Esophagus squamous epithelium (tissue), 5 donors: ENCODE measurements at places on chromosomes 5 and 9. TPM values are rescaled to one million over a fixed set of nuclear protein-coding genes. Genes with fewer than 3 reads are reported as not detected.

SYK gene
- total RNA-seq: 45.5 TPM

TAF11L10 gene
- total RNA-seq: not detected

TAS2R1 gene
- not detected for total RNA-seq

DIMT1 gene
- 25.4 TPM for total RNA-seq

DNA sequence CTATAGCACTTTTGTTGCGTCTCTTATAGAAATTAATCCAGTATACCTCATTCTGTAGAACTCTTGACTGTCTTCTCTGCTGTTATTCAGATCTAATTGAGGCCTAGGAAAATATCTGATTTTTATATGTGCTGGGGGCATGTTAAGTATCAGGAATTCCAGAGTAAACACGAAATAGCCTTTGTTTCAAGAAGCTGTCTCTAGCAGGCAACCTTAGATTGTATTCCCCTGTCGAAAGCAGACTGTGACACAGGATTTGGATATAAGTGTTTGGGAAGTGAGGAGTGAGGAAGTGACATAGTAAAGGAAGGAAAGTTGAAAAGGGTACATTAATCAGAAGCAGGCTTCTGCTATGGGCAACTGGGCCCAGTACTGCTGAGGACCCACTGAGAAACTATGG lies 72.1 kb upstream of the RASA1 start:
- H3K27ac ChIP-seq: no peak overlapping the region
- H3K4me3 ChIP-seq: no peak overlapping the region
- no peak for DNase-seq
- H3K4me1 ChIP-seq: no peaks in the 10 kb centered on the region
- H3K36me3 ChIP-seq: no peaks in the 10 kb centered on the region
- no peaks in the 10 kb centered on the region for H3K27me3 ChIP-seq

DNA sequence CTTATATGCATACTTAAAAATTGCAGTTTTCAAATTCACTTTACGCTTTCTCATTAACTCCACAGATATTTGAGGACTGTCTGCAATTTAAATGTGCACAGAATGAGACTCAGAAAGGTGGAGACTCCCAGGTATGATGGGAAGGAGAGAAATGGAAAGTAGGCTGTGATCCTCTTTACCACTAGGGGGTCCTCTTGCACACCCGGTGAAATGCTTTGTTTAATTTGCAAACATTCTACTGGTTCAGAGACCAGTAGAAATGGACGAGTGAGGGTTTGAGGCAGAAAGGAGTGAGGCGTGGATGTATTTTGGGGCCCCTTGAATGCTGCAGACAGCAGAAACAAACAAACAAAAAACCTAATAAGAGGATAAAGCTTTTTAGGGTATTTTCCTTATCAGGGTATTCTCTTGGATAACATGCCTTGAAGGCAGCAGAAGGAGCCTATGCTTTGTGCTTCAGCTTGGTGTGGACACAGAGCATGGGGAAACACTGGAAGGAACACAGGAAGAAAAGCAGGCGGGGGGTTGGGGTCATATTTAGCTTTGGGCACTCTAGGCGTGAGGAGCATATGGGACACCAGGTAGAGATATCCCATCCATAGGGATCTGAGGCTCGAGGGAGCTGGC lies 410.1 kb downstream of the DMRT2 start:
- no peak overlapping the region for H3K27ac ChIP-seq
- H3K4me3 ChIP-seq: no peak overlapping the region
- peaks cover 3% of the 10 kb centered on the region for H3K4me1 ChIP-seq

FAM200C gene
- total RNA-seq: 1.8 TPM

GRCh38 chr5:96703995-96704394 lies 41.8 kb downstream of the CAST start:
- no peaks in the 10 kb centered on the region for H3K36me3 ChIP-seq
- peak overlapping the region; percentile 97 for H3K27ac ChIP-seq
- H3K4me1 ChIP-seq: peaks cover 9% of the 10 kb centered on the region
- no peak for DNase-seq
- peak overlapping the region; percentile 54 for H3K4me3 ChIP-seq

DNA sequence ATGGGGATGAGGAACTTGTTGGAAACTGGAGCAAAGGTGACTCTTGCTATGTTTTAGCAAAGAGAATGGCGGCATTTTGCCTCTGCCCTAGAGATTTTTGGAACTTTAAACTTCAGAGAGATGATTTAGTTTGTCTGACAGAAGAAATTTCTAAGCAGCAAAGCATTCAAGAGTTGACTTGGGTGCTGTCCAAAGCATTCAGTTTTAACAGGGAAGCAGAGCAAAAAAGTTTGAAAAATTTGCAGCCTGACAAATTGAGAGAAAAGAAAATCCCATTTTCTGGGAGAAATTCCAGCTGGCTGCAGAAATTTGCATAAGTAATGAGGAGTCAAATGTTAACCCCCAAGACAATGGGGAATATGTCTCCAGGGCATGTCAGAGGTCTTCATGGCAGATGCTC lies 682.3 kb upstream of the ST8SIA4 start:
- H3K4me3 ChIP-seq: no peak overlapping the region
- H3K27ac ChIP-seq: no peak overlapping the region
- H3K36me3 ChIP-seq: no peaks in the 10 kb centered on the region
- no peak for DNase-seq
- no peaks in the 10 kb centered on the region for H3K4me1 ChIP-seq

- DNase-seq: no peak
- no peak overlapping the region for H3K27ac ChIP-seq
Measured at GRCh38 chr5:165127941-165128340, 1622.5 kb downstream of the MAT2B start.
